HL-60 (cell line): ENCODE measurements at places on chromosomes 4 and X.
A peak's percentile ranks its signal among the peaks of the same experiment; 100 is the strongest.

GRCh38 chrX:39440799-39441284 lies 639.6 kb downstream of the MID1IP1 start:
- no peak for DNase-seq

DNA sequence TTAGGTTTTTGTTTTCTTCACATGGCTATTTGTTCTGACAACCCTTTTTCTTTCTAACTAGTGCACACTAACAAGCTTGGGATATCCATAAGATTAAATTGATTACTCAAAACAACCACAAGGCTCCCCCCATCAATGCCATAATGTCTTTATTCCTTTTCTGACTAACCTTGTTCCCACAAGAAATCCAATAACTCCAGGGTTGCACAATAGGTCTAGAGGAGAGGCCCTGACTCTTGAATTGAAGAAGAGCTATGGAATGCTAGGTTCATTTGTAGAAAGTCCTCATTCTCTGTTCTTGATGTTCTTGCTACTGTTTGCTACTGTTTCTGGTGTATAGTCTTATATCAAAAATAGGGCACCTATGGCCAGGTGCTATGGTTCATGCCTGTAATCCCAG lies 71.0 kb downstream of the PRRG1 start:
- no peak for DNase-seq

GRCh38 chr4:80507507-80507906 lies 172.0 kb downstream of the CFAP299 start:
- DNase-seq, result no peak

DNA sequence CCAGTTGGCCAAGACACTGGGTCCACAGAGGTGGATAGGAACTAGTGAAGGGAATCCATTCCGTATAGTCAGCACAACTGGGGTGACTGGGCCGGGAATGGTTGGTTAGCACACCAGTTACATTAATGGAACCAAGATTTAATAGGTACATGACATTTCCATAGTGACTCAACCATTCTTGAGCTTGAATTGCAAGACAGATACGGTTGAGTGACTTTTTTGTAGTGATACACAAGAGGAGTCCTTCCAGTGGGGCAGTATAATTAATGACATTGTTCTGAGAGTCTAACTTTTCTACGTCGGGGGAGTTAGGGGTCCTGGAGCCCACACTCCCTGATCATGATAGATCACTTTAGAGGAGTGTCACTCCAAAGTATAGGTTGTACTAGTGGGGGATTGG lies 211.6 kb upstream of the CXCL13 start:
- DNase-seq, result no peak

- DNase-seq, result no peak
These were observed 65.1 kb downstream of the LRBA start for GRCh38 chr4:150949943-150950342.

- no peak for DNase-seq
These were observed 18.4 kb downstream of the MSMO1 start for GRCh38 chr4:165345666-165346417.

- DNase-seq, result no peak
These were observed 52.1 kb downstream of the TMEM165 start for GRCh38 chr4:55447831-55448230.

- DNase-seq, result no peak
These were observed 46.3 kb upstream of the HUWE1 start for GRCh38 chrX:53732797-53733196.

GRCh38 chrX:79728421-79728820 lies 286.1 kb upstream of the TBX22 start:
- DNase-seq, result no peak

- DNase-seq, result no peak
These were observed 55.3 kb downstream of the MBNL3 start for GRCh38 chrX:132433551-132433950.

DNA sequence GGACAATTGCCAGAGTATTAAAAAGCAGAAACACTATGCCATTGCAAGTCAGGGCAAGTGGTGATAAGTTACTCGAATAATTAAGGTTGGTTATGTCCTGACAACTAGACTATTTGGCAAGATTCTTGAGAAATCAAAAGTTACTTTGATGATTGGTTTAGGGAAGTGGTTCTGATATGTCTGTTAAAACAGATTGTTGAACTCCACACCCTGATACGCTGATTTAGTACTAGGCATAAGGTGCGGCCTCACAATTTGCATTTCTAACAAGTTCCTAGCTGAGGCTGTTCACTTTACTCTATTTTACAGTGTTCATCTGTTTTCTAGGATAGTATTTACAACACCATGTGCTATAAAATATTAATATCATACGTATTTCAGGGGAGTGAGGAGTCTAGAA lies 12.5 kb downstream of the GABRA4 start:
- no peak for DNase-seq

DNA sequence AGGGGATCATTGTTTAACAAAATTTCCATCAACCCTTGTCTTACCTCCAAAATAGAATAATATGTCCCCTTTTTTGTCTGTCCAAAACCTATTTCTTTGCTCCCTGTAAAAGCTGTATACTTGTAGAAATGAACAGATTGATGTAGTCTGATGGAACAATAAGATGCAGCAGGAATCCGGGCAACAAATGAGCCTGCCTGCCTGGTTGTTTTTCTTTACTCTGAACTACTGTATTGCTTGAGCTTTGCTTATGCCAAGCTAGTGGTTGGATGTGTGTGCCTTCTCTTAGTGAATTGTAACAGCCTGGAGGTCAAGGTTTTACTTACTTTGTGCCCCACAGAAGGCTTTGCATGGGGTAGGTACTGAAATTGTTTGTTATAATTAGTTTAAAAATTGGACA lies 116.2 kb upstream of the TLL1 start:
- DNase-seq, result no peak

DNA sequence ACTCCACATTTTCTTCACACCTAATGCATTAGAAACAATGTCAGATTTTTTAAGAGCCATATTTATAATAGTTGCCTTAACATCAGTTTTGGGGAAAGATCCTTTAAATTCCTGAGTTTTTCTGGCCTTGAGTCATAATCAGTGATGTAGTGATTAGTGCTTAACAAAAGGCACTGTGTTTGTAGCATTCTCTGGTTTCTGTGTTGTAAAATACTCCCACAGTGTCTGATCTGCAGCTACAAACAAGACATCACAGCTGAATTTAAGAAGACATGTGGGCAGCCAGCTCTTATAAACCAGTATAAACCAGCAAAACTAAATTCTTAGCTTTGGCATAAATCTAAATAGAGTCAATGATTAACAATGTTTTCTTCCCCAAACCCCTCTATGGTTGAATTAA lies 233.8 kb downstream of the FSTL5 start:
- DNase-seq, result no peak

- DNase-seq, result no peak
These were observed 60.2 kb upstream of the RPS6KA6 start for GRCh38 chrX:84248226-84248625.

- DNase-seq, result no peak
These were observed 421.9 kb downstream of the ANKRD50 start for GRCh38 chr4:124290678-124291077.

DNA sequence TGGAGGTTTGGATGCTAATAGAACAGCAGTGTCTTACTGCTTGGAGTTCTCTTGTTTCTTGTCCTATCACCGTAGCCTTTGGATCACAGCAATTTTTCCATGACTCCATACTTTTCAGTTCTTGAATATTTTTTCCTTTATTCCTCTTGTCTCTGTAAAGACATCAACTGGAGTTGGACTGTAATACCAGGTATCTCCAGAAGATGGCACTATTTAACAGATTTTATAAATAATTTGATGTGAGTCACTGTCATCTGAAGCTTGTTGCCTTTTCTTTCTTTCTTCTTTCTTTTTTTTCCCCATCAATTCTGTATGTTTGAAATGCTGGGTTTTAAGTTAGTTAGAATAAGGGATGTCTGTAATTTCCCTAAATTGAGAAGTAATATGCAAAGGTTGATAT lies 24.1 kb downstream of the HPRT1 start:
- DNase-seq, result peak; percentile 8

GRCh38 chr4:189780391-189780790 lies 160.3 kb upstream of the FRG1 start:
- DNase-seq, result no peak

DNA sequence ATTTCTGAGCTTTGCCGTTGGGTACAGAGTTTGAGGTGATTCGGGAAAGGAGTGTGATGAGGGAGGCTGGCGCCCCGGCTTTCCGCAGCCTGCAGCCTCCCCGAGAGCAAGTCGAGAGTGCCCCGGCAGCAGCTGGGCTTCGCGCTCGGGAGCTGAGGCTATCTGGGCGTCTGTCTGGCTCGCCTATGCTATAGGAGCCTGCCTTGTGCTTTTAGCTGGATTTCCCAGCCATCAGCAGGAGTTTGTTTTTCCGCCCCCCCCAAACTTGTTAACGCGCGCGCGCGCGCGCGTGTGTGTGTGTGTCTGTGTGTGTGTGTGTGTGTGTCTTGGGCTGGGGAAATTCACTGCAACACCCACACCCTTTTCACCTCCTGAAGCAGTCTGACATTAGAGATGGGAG lies 765 bp upstream of the DGKK start:
- DNase-seq, result no peak
